Activated gamma-delta T cell treated with anti-CD3 and anti-CD28 coated beads, Interleukin-2, amount 50 U/mL, for 16 hours (primary cell): ENCODE measurements at places on chromosomes 2 and 18.

DNA sequence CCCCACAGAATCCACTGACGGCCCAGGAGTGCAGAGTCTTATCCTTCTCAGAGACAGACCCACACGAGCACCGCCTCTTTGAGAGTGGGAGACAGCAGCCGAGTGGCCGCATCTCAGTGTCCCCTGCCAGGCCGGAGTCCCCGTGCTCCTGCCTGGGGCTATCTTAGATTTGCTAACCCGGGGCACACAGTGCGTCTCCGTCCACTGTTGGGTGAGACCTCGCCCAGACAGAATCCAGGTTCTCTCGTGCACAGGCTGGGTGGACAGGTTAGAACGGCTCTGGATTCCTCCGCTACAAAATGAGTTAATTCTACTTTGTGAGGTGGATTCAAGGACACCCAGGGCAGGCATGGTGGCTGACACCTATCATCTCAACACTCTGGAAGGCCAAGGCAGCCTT is 88.3 kb downstream of the ZNF516 start:
- DNase-seq, result no peak

- DNase-seq, result no peak
These were observed 48.1 kb downstream of the TSN start for GRCh38 chr2:121803503-121803902.

DNA sequence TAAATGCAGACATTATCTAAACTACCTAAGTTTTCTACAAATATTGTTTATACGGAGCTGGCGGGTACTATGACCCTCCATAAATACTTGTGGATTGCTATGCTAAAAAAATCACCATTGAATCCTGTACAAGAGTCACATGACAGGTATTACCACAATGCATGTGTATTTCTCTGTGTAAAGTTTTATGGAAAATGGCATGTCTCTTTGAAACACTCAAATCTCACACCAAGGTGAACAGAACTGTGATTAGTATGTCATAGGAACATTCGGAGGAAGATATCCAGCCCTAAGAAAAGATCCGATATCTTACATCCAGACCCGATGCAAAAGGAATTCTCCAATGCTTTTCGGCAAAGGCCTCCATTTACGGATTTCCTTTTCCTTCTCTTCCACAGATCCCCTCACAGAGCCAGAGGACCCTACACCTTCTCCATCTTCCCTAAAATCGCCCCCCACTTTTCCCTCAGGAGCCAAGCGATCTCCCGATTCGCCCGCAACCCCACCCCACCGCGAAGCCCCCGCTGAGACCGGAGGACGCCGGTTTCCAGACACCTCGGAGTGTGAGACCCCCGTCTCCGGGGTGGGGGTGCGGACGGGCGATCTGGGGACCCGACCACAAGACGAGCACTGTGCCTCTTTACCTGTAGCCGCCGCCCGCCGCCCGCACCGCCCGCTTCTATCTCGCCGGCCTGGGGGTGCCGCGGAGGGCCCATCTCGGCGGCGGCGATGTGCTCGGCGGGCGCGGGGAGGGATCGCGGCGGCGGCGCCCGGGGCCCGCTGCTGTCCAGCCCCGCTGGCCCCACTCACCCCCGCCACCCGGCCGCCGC is 1.2 kb downstream of the SAP130 start:
- no peak for DNase-seq

DNA sequence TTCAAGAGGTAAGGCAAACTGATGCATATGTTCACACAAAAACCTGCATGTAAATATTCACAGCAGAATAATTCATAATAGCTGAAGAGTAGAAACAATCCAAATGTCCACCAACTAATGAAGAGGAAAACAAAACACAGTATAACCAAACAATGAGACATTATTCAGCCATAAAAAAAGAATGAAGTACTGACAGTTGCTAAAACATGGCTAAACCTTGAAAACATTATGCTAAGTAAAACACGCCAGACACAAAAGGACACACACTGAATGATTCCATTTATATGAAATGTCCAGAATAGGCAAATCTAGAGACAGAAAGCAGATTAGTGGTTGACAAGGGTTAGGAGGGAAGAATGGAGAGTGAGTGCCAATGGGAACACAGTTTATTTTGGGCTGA is 86.9 kb downstream of the SESTD1 start:
- DNase-seq, result no peak

GRCh38 chr18:58254873-58255511 is 211.0 kb downstream of the NEDD4L start:
- DNase-seq, result no peak
